ENCODE measurements at places on chromosomes 11 and 22.

DNA sequence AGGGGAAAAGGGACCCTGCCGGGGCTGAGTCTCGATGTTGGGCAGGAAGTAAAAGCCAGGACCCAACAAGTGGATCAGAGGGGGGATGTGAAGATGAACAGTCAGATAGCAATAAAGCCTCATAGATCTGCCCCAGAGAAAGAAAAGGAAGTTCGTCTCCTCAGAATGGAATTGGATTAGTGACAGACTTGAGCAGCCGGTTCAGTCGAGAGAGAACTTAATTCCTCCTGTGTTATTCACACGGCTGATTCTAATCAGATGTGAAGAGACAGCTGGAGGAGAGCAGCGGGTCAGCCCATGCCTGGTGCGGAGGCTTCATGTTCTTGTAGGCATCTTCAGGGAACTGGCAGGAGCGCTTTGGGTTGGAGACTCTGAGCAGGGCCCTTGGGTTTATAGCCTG, 29.3 kb upstream of the CABP7 start:
- DNase-seq: no peak

DNA sequence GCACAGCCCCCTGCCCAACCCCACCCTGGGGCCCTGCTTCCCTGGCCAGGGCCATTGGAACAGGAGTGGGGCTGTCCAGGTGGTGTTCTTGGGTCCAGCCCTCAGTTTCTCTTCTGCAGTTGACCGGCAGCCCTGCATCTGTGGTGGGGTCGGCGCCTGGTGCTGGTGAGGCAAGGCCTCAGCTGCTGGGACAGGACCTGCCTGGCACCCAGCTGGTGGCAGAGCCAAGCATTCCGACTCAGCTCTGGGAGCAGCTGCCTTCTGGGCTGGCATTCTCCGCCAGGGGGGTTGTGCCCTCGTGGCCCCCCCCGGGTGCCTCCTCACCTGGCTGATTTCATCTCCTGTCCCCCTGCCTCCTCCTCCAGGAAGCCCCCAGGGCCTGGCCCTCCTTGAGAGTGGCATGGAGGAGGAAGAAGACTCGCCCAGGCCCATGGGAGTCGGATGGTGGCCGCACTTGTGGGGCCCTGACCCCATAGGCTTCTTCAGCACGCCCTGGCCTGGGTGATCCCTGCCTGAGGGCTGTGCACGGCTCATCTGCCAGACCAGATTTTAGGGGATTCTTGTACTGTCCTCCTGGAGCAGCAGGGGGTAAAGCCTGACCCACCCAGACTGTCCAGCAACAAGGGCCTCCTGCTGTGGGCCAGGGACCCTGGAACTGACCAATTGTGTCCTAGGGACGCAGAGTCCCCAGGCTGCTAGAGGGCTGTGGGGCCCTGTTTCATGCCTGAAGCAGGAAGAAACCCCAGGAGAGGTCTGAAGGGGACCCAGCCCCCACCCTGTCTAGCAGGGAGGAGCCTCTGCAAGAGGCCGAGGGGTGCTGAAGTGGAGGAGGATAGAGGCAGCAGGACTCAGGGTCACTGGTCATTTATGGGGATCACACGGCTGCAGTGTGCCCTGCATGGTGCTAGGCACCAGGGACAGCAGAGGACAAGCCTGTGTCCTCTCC, 11.6 kb downstream of the CD81 start:
- DNase-seq: no peak

- no peak for DNase-seq
Observed at GRCh38 chr22:17994424-17995108, 29.8 kb downstream of the MICAL3 start.

GRCh38 chr11:25862159-25862558, 469.8 kb upstream of the ANO3 start:
- DNase-seq: no peak

DNA sequence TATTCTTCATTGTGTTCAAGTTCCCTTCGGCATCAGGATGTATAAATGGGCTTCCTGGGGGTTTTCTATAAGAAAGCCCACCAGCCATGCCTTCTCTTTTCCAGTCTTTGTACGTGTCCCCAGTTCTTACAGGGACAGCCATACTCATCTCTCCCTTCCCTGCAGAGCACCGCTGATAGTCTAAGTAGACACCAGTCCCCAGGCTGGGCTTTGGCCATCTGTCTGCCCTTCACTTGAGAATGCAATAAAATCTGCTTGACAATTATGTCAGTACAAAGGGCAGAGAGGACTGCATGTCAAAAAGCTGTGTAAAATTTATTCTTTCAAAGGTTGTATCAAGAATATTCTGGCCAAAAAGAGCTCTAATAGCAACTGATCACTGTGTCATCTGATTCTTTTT, 27.3 kb downstream of the NTM start:
- no peak for DNase-seq

GRCh38 chr11:7576726-7577290, 63.0 kb downstream of the PPFIBP2 start:
- DNase-seq: no peak

- DNase-seq: no peak
Observed at GRCh38 chr22:41603873-41604332, 14.3 kb upstream of the PMM1 start.

DNA sequence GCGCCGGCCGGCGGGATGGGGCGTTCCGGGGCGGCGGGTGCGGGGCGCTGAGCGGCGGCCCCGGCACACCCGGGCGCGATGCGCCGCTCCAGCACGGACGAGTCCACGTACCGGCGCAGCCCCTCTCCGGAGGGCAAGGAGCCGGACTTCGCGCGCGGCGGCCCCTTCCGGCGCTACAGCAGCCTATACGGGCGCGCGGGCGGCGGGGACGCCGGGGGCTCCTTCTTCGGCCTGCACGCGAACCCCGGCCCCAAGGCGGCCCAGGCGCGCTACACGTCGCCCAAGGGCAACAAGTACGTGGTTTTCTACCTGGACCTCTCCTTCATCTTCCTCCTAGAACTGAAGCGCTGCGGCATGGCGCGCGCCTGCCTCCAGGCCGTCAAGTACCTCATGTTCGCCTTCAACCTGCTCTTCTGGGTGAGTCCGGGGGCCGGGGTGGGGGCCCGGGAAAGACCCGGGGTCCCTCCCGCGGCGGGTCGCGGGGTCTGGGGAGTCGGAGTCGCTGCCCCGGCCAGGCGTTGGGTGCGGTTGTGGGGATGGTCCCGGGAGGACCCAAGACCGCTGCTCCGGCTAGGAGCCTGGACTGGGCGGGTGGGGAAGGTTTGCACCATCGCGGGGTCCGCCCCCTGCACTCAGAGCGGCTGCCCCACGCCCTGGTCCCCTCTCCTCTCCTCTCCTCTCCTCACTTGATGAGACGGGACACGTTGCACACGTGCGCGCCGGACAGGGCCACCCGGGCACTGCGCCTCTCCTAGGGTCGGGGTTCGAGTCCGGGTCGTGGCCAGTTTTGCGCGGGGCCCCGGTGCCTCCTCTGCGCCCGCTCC, 7.5 kb downstream of the TSPAN4 start:
- no peak for DNase-seq

DNA sequence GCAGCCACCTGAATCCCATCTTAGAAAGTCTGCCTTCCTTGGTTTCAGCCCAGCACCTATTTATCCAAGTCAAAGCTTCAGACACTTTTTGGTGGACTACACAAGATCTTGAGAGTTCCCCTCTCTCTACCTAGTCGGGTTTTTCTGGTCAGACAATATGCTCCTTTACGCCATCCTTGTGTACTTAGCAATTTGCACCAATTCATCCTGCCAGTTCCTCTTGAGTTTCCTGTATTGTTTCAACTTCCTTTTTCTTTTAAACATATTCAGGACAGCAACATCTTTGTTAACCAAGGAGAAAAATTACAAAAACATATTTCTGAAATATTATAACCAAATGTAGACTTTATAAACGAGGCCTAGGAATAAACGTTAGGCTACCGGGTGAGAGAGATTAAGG, 368.2 kb upstream of the CADM1 start:
- no peak for DNase-seq

DNA sequence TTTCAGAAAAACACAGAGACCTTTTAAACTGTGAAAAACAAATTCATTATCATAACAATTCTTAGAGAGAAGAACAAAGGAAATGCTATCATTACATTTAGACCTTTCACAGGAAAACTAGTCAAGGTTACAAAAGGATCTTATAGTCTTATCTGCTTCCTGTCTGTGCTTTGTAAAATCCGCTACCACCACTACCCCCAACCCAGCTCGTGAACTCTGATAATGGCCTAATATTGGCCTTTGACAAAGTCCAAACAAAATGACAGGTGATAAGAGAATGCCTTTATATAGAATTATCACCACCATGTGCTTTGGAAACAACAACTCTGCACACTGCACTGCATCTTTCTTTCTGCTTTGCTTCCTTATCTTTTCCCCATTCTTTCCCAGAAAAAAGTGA, 272.5 kb downstream of the SBF2 start:
- DNase-seq: no peak

DNA sequence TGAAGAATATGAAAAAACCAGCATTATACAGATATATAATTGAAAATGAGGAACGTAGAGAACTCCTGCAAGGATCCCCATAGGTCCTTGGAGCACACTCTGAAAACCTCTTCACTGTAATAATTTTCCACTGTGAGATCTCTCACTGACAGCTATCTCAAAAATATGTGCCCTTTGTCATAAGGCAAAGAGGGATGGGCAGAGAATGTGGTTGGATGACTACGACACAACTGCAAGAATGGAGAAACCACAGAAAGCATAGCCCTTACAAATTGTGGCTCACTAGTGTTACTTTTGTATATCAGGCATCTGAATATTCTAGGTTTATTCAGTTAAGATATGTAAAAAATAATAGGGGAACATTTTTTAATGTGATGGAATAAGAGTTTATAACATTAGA, 7.9 kb upstream of the CTSC start:
- DNase-seq: no peak

DNA sequence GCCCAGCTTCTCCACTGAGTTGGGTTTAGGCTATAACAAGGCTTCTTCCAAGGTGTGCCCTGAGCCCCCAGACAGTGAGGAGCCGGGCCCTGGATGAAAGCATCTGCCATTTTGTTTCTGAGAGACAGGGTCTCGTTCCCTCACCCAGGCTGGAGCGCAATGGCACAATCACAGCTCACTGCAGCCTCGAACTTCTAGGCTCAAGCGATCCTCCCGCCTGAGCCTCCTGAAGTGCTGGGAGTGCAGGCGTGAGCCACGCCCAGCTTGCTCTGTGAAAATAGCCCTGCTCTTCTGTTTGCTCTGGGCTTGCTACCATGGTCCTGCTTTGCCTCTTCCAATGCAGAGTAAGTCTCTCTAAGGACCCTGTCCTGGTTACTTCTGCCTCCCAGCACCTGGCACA, 6.7 kb downstream of the DENND6B start:
- no peak for DNase-seq

- no peak for DNase-seq
Observed at GRCh38 chr22:19852177-19852781, 2.4 kb downstream of the GNB1L start.

DNA sequence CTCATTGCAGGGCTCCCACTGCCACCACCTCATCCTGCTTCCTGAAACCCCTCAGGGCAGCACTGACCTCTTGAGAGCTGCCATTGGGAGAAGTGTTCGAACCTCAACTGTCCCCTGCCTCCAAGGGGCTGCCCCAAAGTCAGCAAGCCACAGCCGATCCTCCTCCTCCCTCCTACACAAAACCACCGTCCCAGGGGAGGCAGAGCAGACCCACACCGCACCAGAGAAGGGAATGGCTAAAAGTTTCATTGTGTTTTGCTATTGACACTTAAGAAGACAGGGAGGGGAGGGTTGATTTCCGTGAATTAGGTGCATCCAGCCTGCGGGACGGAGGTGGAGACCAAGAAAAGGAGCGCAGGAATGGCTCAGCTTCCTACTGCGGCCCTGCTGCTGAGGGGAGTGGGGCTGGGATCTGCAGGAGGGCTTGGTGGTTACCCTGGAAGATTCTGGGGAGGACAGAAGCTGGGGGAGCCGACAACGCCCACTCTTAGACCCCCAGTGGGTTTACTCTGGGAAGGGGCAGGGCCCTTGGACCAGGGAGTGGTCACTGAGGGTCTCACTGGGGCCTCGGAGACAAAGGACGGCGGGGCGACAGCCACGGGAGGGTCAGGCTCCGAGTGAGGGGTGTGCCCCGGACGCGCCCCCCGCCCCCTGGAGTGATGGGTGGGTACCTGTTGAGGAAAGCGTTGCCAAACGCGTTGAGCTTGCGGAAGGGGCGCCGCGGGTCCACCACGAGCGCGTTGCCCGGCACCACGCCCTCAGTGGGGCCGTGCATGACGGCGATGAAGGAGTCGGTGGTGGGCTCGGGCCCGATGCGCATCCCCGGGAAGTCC, 815 bp downstream of the EHD1 start:
- DNase-seq: no peak

GRCh38 chr11:33532720-33533385, 167.8 kb downstream of the C11orf91 start:
- no peak for DNase-seq

- DNase-seq: no peak
Observed at GRCh38 chr11:70544774-70545609, 146.7 kb downstream of the CTTN start.

DNA sequence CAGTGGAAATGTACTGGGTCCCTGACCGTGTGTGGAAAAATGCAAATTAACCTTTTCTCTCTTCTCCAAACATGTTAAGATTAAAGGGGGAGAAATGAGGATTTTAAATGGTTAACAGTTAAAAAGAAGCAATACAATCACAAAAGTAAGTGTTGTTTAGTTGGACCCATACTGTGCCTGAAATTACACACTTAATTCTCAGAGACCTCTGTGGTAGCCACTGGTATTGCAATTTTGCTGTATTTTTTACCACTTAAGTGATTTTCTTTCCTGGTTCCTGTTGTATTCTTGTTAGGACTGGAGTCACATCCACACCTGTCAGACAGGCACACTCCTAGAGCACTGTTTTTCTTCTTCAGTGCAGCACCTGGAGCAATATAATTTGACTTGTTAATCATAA, 179.6 kb upstream of the PDGFD start:
- no peak for DNase-seq

All from NCI-H460 (cell line).